IPS DF 6.9 (cell line): ENCODE measurements at places on chromosomes 5 and 9.

DNA sequence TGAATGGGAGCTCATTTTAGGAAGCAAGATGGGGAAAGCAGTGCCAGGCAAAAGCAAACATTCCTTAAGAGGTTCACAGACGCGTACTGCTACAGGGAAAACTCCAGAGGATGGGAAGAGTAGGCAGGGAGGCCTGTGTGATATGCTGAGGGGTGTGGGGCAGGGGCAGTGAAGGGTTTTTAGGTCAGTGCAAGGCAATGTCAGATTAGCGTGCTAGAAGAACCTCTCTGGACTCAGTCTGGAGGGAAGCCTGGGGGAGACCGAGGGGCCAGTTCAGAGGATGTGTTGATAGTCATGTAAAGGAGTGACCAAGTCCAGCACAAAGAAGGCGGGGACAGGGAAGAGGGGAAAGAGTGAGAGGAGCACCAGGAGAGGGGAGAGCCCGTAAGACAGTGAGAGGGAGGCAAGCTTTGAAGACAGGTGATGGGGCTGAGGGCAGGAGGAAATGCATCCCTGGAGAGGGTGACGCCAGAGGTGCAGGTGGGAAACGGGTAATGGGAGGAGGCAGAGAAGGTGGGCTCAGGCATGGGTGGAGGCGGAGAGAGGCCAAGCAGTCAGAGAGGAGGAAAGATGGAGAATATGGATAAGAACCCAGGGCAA lies 134.5 kb downstream of the MTX3 start:
- no peak for DNase-seq

DNA sequence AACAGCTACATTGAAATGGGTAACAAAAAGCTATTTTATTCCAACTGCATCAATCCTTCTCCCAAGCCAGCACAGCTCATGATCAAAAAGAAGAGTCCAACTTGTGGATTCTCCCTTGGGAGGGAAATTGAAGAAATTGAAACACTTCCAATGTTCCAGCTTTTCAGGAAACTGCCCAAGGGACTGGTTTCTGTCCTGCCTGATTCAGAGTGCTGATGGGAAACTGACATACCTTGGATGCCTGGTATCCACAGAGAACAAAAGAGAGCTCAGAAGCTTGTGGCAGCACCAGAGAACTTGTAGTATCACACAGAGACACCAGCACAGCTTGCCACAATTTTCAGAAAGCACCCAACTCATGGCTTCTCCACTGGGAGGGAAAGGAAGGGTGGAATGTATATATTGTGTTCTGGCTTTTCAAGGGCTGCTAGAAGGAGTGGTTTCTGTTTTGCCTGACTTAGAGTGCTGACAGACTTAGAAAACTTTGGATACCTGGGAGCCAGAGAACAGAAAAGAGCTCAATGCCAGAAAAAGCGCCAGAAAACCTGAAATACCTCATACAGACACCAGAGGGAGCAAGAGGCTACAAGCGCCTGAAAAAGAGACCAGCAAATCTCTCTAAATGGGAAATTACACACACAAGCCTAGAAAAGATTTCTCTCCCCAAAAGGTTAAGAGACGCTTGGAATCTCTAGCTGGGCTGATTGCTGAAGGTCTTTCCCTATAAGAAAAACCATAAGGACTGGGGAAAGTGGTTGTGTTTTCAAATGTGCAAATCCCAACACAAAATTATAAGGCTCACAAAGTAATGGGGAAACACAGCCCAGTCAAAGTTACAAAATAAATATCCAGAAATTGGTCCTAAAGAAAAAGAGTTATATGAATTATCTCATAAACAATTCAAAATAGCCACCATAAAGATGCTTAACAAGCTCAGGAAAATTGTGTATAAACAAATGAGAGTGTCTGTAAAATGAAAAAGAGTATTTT lies 178.8 kb downstream of the SPOCK1 start:
- DNase-seq = peak; percentile 55

GRCh38 chr5:76617229-76617628 lies 6.0 kb downstream of the F2RL2 start:
- no peak for DNase-seq

DNA sequence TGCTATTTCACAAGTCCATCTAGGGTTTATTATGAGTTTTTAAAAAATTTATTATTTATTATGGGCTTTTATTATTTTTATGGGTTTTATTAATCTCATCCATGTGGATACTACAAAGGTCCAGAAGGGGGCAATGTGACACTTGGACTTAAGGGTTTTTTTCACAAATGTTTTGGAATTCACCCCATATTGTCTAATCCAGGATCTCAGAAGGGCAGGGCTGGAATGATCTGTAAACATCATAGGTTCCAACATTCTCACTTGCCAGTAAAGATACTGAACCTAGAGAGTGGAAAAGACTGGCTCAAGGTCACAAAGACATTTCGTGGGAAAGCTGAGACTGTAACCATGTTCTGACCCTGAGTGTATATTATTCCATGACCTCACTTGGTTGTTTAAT lies 35.6 kb downstream of the NIM1K start:
- no peak for DNase-seq

GRCh38 chr5:159156426-159157238 lies 52.7 kb downstream of the RNF145 start:
- DNase-seq = peak; percentile 52

GRCh38 chr9:127875306-127875966 lies 2.0 kb downstream of the AK1 start:
- DNase-seq = no peak

DNA sequence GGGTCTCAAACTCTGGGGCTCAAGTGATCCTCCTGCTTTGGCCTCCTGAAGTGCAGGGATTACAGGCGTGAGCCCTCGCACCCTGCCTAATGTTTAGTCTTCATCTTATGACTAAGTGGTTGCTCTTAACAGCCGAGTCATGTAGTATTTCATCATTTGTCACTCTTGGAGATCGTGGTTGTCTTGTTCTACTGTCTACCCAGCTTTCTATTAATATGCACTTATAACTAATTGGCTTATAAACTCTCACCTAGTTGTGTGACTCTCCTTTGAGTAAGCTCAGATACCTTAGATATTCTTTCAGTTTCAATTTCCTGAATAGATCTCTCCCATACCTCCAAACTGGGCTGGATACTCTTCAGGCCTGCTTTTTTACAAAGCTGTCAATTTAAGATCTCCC lies 19.9 kb downstream of the SLC44A1 start:
- no peak for DNase-seq

- no peak for DNase-seq
Observed at GRCh38 chr9:86978922-86979474, 31.7 kb upstream of the GAS1 start.

GRCh38 chr9:114216976-114217375 lies 61.6 kb downstream of the COL27A1 start:
- no peak for DNase-seq

DNA sequence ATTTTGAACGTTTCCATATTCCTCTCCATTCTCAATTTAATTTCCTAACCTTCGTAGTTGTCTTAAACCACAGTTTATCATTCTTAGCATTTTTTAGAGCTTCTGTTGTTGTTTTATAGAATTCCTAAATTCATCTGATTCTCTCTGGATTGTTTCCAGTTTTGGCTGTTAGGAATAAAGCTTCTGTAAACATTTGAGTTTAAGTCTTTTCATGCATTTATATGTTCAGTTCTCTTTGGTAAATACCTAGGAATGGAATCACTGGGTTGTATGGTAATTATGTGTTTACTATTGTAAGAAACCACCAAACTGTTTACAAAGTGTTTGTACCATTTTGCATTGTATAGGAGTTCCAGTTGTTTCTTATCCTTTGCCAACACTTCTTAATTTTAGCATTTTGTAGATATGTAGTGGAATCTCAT lies 29.7 kb downstream of the GPR21 start:
- no peak for DNase-seq

DNA sequence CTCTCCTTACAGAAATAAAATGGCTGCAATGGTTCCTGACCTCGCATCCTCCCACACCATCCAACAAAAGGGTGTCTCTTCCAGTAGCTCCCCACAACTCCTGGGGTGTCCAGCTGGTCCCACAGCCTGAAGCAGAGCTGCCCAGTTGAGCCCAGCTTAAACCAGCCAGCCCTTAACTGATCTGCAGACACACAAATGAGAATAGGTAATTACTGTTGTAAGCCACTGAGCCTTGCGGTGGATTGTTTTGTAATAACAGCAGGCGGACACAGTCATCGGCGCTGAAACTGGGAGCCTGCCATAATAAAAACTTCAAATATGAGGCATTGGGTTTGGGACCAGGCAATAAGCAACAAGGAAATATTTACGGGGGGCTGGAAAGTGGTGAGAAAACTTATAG lies 10.4 kb upstream of the ZBTB43 start:
- no peak for DNase-seq

GRCh38 chr5:95283761-95284571 lies 928 bp downstream of the MCTP1 start:
- no peak for DNase-seq

DNA sequence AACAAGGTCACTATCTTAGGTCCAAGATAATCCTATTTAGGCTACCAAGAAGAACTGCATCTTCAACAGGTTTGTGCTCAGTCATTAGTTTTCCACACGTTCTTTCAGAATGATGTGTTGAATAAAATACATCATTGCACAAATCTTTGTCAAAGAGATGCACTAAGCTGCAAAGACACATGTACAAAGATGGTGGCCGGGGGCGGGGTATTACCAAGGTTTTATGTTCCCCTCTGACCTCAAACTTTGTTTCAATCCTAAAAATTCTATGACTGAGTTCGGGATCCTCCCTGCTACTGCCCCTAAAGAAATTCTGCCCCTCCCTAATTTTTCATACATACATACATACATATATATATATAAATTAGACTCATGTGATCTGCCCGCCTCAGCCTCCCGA lies 14.2 kb downstream of the HSPA9 start:
- DNase-seq = no peak

DNA sequence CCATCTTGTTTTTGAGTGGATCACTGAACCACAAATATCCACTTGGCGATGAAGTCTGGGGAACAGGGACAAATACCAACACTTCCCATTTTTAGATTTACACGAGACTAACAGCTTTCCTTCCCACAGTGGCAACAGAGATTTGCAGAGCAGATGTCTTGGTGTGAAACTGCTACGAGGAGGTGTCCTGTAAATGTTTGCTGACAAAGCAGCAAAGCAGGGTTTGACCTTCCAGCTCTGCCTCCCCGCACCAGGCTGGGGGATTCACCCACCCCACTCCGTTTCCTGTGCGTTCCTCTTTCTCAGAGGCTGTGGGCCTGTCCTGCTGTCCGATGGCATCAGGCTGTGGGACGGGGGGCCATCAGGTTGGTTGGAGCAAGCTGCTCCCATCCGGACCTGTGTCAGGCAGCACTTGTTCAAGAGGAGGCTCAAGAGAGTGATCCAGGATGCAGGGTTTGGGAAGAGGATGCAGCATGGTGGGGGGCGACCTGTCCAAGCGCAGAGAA lies 693 bp upstream of the RGS3 start:
- DNase-seq = no peak

- DNase-seq = no peak
Observed at GRCh38 chr9:133321411-133321935, 14.5 kb downstream of the SURF6 start.

DNA sequence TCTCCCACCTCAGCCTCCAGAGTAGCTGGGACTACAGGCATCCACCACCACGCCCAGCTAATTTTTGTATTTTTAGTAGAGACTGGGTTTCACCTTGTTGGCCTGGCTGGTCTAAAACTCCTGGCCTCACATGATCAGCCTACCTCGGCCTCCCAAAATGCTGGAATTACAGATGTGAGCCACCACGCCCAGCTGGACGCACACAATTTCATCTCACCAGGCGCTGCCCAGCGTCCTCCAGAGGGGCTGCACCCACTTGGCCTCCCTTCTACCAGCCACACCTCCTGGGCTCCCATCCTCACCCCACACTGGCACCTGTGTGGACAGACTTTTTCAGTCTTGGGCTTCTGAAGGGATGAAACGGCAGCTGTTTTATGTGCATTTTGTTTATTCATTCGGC lies 3.8 kb upstream of the EXOC3 start:
- DNase-seq = no peak

DNA sequence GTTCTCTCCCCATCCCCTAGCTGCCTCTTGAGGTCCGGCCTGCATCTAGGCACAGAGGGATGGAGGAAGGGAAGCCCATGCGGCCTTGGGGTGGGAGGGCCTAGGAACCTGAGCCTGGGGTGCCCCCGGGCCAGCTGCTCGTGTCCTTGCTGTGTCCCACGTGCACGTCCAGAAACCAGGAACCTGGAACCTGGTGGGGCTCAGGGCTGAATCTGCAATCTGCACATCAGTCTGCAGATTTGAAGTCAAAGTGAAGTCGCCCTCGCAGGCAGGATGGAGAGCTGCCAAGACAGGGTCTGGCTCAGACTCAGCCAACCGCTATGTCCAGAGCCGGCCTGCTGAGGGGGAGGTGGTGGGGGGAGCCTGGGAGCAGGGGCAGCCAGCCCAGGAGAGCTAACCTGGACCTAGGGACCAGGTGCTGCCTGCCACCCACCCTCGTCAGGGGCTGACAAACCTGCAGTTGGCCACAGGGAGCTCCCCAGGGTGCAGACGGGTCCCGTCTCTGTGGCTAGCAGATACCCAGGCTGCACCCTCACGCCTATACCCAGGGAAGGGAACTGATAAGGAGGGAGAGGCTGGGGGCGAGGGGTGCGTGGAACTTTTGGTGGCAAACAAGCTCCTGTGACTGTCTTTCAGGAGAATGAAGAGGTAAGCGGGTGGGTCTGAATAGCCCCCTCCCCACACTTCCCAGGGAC lies 103.5 kb upstream of the SIMC1 start:
- DNase-seq = no peak

- no peak for DNase-seq
Observed at GRCh38 chr5:181163487-181164075, 16.2 kb downstream of the OR2V2 start.

GRCh38 chr5:179975713-179976134 lies 68.0 kb upstream of the TBC1D9B start:
- no peak for DNase-seq

- DNase-seq = no peak
Observed at GRCh38 chr5:143509758-143510221, 106.3 kb upstream of the NR3C1 start.

GRCh38 chr5:56003679-56004078 lies 8.9 kb upstream of the IL6ST start:
- DNase-seq = no peak

DNA sequence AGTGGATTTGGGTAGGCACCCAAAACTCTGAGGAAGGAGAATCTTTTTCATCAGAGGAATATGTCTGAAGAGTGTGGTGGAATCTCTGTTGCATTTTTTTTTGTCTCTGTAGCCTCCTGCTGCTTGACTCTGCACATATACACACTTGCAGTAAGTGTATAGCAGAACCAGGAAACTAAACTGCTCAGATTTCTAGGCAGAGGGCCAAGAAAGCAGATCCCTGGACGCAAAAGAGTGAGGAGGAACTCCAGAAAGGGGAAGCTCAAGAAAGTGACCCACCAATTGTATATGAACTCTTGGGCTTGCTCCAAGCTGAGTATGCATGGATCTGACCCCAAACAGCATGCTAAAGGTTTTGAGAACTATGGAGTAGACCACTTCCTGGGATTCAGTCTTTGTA lies 181.8 kb downstream of the GADD45G start:
- no peak for DNase-seq
